Lower leg skin (tissue), 4 donors: ENCODE measurements at places on chromosomes 6 and 20. TPM values are rescaled to one million over a fixed set of nuclear protein-coding genes. Genes with fewer than 3 reads are reported as not detected.

- no peak for DNase-seq
Observed at GRCh38 chr6:37054580-37054979, 49.1 kb downstream of the FGD2 start.

Gene GABRR1
- not detected for total RNA-seq

DNA sequence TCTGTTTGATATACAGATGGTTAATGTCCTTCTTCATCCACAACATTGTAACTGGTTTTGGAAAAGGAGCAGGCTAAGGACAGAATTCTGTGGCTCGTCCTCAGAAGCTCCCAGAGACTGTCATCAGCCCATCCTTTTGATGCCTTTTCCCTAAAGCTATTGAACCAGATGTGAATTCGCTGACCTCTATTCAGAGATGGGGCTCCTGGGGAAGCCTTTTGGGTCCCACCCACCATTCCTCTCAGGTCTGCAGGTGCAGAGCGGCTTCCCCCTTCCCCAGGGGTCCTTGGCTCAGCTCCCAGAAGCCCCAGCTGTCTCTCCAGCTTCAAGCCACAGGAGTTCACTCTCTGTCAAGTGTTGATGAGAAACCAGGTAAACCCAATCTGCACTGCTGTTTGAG lies 191.7 kb downstream of the SMOC2 start:
- DNase-seq: no peak

- DNase-seq: no peak
Observed at GRCh38 chr20:53990768-53991450, 79.5 kb downstream of the BCAS1 start.

- no peak for DNase-seq
Observed at GRCh38 chr6:88616380-88616779, 347.0 kb downstream of the RNGTT start.

- DNase-seq: no peak
Observed at GRCh38 chr6:49911252-49911651, 44.9 kb upstream of the CRISP1 start.

DNA sequence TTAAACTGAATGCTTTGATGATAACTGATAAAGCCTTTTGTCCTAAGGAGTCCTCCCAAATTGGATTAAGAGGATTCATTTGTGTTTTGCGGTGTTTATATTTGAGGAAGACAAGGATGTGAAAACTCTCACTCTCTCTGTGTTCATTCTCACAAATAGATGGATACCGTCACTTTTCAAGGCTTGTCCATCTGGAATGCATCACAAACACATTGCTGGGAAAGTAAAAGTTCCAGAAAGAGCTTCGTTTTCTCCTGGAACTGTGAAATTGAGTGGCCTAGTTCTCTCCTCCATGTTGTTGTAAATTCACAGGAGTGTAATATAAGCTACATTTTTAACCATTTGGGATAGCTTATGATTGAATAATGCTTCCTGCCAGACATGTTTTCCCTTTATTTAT lies 581.6 kb upstream of the FLRT3 start:
- DNase-seq: no peak

DNA sequence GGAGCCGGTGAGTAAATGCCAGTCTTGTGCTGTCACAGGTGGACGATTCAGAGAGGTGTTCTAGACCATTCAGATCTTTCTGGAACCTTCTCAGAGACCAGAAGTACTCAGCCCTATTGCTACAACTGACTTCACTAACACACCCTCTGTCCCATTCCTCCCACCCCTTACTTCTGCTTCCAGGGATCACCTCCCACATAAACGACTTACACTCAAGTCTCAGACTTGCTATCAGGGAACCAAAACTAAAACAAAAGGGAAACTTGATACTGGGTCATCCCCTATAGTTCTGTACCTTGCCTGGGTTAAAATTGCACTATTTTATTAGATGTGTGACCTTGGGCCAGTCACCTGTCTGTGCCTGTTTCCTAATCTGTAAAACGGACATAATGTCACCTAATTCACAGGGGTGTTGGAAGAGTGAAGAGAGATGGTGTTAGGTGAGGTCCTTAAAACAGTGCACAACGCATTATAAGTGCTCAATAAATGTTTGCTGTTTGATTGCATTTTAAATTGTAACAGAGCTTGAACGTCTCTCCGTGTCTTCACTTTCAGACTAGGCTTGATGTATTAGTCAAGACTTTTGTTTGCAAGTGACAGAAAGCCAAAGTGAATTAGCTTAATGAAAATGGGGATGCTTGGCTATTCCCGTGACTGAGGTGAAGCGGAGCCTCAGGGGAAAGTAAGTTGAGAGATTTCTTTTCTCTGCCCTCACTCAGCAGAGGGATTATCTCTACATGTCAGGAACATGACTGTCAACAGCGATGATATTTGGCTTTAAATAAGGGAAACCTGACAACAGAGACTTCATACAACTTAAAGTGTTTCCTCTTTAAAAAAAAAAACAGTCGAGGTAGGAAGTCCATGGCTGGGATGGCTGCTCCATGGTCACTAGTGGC lies 3.0 kb upstream of the SRXN1 start:
- no peak for DNase-seq

Gene PFDN6
- 22.6 TPM for total RNA-seq

- no peak for DNase-seq
Observed at GRCh38 chr6:122677406-122677805, 67.2 kb downstream of the PKIB start.

GRCh38 chr20:61759286-61760065 lies 306.2 kb downstream of the TAF4 start:
- no peak for DNase-seq

Gene TSPYL1
- total RNA-seq: 72.0 TPM

Gene SCUBE3
- total RNA-seq: not detected

Gene MOXD1
- total RNA-seq: 14.3 TPM

Gene ME1
- total RNA-seq: 55.0 TPM

DNA sequence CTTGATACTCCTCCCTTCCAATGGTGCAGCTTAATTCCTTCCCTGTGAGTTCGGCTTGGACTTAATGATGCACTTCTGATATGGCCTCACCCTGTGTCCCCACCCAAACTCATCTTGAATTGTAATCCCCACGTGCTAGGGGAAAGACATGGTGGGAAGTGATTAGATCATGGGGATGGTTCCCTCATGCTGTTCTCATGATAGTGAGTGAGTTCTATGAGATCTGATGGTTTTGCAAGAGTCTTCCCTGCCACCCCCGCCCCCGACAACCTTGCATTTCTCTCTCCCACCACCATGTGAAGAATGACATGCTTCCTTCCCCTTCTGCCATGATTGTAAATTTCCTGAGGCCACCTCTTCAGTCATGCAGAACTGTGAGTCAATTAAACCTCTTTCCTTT lies 50.3 kb upstream of the HLA-G start:
- DNase-seq: no peak

DNA sequence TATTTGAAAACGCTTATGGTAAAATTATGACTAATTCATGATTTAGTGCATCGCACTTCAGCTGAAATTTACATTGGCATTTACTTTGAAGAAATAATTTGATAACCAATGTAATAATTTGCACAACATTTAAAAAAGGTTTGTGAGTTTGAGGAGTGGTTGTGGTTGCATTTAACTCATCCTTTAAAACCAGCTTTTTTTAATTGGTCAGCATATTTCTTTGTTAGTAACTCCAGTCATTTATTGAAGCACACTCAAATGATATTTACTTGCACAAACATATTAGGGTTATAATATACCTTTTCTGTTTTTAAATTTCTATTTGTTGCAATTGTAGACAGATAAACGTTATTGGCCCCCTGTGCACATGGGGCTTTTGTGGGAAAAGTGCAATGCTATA lies 78.1 kb upstream of the AHI1 start:
- DNase-seq: no peak
